Gastrocnemius medialis (tissue), 4 donors: ENCODE measurements at places on chromosomes 5 and 9. TPM values are rescaled to one million over a fixed set of nuclear protein-coding genes. Genes with fewer than 3 reads are reported as not detected.

- no peak for DNase-seq
These were observed 111.9 kb downstream of the NTRK2 start for GRCh38 chr9:84781458-84781857.

DNA sequence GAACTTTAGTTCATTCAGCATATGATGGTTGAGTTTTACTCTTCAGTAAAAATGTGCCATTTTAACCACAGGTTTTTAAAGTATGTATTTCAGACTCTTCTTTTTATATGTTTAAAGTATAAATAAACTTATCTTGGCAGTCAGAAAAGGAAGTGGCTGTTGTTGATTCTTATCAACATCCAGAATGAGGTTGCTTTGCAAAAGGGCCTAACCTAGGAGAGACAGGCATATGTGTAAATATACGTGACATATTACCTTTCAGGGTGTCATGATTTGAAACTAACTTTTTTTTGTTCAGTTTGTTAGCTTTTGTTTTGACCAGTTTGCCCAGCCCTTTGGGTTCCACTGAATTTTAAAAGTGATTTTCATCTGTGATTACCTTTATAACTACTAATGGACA, 7.4 kb downstream of the SMARCA2 start:
- DNase-seq: no peak

DNA sequence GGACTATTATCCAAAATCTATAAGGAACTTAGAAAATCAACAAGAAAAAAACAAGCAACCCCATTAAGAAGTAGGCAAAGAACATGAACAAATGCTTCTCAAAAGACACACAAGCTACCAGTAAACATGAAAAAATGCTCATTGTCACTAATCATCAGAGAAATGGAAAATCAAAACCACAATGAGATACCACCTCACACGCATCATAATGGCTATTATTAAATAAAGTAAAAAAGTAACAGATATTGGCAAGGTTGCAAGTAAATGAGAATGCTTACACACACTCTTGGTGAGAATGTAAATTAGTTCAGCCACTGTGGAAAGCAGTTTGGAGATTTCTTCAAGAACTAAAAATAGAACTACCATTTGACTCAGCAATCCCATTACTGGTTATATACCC, 167.0 kb upstream of the DMRTA1 start:
- no peak for DNase-seq

- DNase-seq: no peak
These were observed 152.7 kb downstream of the ADCY2 start for GRCh38 chr5:7548596-7548995.

- DNase-seq: peak; percentile 75
These were observed 6.0 kb downstream of the RALGDS start for GRCh38 chr9:133114886-133115603.

GRCh38 chr5:150202501-150202900, 12.6 kb downstream of the SLC6A7 start:
- no peak for DNase-seq

GRCh38 chr5:32013658-32014057, 160.5 kb downstream of the GOLPH3 start:
- DNase-seq: no peak

- no peak for DNase-seq
These were observed 16.2 kb upstream of the ITGA1 start for GRCh38 chr5:52771343-52772039.

DNA sequence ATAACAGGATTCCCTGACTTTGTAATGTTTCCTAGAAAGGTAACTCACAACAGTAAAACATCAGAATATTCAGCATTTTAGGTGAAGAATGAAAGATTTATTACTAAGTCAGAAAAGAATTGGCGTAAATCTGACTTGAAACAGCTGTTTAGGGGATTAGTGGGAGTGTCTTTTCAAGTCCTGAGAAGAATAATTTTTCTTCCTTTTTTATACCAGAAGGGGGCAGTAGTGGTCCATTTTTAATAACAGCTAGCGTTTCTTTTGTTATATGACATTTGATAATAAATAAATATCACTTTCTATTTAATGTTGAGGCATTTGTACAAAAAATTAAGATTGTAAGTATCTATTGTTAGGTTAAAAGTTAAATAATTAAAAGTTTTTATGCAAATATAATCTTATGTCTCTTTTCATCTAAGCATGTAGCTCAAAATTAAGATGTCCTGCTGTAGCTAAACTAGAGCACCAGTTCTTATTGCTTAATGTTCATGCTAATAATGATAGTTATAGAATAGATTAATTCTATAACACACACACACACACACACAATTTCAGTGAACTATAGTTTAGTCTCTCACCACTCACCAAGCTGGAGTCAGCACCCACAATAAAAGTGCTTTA, 258.7 kb upstream of the ARRDC3 start:
- no peak for DNase-seq

The NTNG2 gene
- 0.61 TPM for total RNA-seq

The PDE4D gene
- total RNA-seq: 133 TPM

- DNase-seq: peak; percentile 68
These were observed 25.5 kb upstream of the STXBP1 start for GRCh38 chr9:127586537-127586936.

DNA sequence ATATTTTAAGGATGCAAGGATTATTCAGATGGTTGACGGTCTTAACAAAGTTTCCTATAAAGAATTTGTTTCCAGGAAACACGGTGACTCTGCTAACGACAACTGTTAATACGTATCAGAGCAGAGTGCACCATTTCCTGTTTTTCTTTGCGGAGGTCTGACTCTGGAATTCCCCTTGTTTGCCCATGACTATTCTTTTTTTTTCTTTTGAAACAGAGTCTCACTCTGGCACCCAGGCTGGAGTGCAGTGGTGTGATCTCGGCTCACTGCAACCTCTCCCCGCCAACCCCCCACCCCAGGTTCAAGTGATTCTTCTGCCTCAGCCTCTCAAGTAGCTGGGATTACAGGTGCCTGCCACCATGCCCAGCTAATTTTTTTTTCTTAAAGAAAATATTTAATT, 115.9 kb downstream of the CDC42SE2 start:
- no peak for DNase-seq

GRCh38 chr9:35629597-35629996, 11.4 kb upstream of the CD72 start:
- no peak for DNase-seq

GRCh38 chr5:22683050-22683449, 170.1 kb downstream of the CDH12 start:
- DNase-seq: no peak

DNA sequence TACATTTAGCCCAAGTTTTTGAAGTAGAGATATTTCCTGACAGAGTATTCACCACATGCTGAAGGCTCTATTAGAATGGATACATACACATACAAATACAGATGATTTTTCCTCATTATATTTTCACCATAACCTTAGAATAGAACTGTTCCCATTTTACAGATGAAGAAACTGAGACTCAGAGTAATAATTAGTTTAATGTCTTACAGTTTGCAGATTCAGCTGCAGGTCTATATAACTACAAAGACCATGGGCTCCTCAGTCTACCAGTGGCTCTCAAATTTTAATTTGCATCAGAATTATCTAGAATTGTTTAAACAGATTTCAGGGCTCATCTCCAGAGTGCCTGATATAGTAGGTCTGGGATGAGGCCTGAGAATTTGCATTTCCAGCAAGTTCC, 64.4 kb downstream of the GRAMD2B start:
- DNase-seq: no peak

DNA sequence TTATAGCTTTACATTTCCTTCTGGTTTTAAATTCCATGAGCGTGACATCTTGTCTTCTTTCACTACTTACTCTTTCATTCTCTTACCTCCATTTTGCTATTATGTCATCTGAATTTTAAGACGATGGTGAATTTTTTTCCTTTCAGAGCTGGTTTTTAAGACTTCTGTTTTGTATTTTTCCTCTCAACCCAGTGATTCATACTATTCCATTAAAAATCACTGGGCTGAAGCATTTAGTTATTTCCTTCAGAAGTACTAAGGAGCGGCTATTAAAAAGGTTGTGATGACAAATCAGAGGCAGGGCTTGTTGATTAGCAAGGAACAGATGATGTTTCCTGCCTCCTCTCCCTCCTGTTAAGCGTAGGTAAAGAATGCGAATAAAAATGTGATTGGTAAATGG, 16.5 kb downstream of the AGXT2 start:
- DNase-seq: no peak

GRCh38 chr5:127254729-127255284, 35.8 kb upstream of the MEGF10 start:
- DNase-seq: no peak

- no peak for DNase-seq
These were observed 191.2 kb downstream of the PIK3R1 start for GRCh38 chr5:68406767-68407241.

- no peak for DNase-seq
These were observed 195.3 kb downstream of the CACNA1B start for GRCh38 chr9:138072897-138073296.

DNA sequence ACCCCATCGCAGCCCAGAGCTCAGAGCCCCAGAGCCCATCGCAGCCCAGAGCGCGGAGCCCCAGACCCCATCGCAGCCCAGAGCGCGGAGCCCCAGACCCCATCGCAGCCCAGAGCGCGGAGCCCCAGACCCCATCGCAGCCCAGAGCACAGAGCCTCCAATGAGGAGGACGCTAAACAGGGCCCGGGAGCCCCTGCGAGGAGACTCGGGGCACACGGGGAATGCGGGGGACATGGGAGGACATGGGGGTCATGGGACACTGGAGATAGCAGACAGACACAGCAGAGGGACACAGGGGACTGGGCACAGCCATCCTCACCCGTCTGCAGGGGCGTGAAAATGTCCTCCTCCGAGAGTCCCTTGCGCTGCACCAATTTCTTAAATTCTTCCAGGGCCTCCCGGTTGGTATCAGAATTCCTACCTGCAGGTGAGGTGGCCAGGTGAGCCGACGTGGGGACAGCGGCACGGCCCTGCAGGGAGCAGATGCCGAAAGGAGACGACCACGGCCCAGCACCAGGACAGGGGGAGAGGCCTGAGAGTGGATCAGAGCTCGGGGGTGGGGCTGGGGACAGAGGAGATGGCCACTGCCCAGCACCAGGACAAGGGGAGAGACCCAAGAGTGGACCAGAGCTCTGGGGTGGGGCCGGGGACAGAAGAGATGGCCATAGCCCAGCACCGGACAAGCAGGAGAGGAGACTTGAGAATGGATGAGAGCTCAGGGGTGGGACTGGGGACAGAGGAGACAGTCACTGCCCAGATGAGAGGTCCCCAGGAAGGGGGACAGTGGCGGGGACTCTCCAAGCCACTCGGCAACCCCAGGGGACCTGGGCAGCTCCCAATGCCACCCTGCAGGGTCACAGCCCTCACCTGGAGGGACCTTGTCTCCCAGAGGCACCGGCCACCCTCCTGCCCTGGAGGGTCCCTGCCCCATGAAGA, 2.8 kb downstream of the OBP2B start:
- no peak for DNase-seq

The TRIM41 gene
- total RNA-seq: 15.6 TPM

DNA sequence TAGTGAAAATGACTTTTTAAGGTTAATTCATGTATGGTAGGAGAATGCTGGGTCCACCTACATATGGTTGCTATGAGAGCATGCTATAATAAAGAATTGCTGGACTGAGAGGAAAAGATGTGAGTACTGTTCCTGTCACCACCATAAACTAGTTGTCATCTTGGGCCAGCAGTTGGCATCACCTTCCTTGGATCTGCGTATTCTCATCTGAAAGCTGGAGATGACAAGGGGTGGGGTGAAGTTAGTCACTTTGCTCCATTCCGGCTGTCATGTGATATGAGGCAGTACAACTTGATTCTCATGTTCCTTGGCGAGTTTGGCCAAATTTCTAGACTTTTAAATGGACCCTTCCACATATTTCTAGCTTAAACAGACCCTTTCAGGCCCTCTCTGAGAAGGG, 33.3 kb downstream of the PIP5K1B start:
- DNase-seq: no peak

- no peak for DNase-seq
These were observed 116.9 kb upstream of the ARRDC3 start for GRCh38 chr5:91499943-91500531.

The KCNT1 gene
- 3.1 TPM for total RNA-seq

DNA sequence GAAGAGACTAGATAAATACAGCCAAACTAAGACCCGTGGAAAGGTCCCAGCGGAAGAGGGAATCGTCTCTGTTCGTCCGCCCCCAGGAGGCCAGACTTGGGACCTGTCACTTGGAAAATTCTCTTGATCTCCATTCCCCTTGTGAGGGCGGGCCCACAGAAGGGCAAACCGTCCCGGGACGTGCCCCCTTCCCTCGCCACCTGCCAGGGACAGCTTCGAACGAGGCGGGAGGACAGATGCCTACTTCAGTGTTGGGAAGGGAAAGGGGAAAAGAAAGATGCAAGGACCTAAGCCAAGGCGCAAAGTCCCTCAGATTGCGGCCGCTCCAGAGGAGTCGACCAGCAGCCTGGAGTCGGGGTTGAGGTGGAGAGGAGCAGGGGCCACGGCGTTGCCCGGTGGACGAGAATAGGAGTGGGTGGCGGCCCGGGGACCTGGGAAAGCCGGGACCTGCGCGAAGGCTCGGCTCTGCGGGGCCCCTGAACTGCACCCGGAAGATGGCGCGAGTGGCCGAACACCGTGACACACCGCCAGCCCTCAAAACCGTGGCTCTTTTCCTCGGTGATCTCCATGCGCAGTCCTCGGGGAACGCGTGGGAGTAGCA, 4.4 kb upstream of the EBF1 start:
- no peak for DNase-seq
